Stimulated activated CD4-positive, alpha-beta T cell treated with anti-CD3 and anti-CD28 coated beads, Interleukin-1b, Interleukin-23, amount 100 ng/mL, for 1 hour (primary cell): ENCODE measurements at places on chromosomes 4 and X.

DNA sequence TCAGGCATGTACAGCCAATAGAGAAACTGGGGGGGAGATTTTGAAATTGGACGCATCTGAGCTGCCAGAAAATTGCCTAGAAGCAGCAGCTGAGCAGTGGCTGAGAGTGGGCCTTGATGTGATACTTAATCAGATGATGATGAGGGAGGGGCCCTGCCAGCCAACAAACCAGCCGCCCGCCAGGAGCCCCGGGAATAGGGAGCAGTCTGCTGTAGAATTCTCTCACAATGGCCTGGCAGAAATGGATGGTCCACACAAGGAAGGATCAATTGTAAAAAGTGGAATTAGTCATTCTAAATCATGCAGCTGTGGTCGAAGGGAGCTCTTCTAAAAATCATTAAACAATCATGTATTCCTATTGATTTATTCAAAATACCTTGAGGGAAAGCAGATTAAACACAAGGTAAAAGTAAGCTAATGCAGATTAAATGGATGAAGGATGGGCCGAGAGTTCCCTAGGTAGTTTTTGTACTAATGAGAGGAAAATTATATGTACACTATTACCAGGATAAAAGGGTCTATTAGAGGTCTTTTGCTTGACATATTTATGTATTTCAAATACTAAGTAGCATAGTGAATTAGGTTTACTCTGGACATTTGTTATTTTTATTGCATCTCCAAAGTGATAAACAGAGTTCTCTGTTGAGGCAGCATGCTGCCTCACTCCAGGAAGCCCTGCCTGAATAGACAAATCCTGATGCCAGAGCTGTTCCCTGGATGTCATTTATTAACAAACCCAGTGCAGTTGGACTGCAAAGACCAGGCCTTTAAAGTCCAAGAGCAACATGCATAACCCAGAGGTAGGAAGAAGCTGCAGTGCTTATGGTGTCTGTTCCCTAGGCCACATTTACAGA lies 91.3 kb downstream of the NKX6-1 start:
- no peak for DNase-seq

DNA sequence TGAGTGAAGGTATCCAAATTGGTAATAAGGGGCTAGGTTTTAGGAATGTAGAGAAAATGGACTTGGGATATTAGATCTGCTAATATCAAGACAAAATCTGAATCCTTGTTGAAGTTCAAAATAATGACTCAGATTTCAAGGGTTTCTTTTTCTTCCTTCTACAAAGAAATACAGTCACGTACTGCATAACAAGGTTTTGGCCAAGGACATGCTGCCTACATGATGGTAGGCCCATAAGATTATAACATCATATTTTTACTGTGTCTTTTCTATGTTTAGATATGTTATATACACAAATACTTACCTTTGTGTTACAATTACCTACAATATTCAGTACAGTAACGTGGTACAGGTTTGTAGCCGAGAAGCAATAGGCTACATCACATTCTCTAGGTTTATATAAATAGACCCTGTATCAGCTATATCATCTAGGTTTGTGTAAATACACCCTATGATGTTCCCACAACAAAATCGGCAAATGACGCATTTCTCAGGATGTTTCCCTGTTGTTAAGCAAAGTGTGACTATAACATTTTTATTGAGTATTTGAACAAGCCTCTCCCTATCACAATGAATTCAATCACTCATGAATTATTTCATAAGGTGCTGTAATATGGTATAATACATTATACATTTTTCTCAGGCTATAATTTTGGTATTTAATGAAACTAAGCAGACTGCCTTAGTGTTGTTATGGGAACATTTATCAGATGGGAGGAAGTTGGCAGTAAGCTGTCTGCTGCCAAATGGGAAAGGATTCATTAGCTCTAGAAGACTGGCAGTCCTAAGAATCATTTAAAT lies 186.3 kb downstream of the PPP3CA start:
- no peak for DNase-seq

DNA sequence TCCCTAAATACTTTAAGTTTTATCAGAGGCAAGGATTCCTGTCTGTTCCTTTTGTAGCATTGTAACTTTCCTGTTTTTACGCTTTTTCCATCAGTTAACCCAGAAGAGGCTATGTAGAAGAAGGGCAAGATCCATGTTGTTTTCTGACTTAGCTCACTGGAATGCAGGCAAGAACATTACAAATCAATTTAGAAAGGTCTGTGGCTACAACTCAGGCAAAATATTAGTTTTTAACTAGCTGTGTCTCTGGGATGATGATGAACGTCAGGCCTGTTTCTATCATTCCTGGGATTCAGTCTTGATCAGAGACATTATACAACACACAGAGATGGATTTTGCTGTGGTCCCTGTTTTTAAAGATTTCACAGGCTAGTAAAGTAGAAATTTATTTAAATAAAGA lies 813.0 kb upstream of the POU3F4 start:
- no peak for DNase-seq

GRCh38 chrX:37912777-37913176 lies 65.4 kb upstream of the DYNLT3 start:
- no peak for DNase-seq

DNA sequence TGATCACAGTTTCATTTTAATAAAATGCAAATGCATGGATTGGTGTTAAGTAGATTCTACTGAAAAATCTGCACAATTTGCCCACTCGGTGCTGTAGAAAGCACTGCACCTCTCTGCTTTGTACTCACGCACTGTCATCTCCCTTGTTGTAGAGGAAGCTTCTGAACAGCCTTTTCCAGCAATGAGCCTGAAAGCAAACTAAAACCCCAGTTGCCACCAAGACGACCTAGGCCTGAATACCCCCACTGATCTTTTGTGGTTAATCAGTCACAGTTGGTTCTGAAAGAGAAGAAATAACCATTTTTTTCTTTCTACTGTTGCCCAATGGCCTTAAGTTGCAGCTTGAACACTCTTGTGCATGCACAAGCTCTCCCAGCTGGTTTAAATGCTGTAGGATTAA lies 229.8 kb downstream of the NLGN4X start:
- no peak for DNase-seq

- no peak for DNase-seq
Observed at GRCh38 chrX:68146054-68146453, 287.2 kb downstream of the OPHN1 start.

DNA sequence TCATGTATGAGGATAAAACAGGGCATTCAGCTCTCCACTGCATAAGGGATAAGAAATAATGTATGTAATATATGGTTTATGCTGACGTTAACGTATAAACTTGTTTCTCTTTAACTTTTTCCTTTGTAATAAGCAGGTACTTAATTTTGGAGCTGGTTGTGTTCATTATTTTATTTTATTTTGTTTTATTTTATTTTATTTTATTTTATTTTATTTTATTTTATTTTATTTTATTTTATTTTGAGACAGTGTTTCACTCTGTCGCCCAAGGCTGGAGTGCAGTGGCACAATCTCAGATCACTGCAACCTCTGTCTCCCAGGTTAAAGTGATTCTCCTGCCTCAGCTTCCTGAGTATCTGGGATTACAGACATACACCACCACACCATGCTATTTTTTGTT lies 1932.6 kb upstream of the TENM3 start:
- DNase-seq, result no peak

GRCh38 chr4:56787380-56787779 lies 34.1 kb downstream of the SPINK2 start:
- DNase-seq, result no peak

DNA sequence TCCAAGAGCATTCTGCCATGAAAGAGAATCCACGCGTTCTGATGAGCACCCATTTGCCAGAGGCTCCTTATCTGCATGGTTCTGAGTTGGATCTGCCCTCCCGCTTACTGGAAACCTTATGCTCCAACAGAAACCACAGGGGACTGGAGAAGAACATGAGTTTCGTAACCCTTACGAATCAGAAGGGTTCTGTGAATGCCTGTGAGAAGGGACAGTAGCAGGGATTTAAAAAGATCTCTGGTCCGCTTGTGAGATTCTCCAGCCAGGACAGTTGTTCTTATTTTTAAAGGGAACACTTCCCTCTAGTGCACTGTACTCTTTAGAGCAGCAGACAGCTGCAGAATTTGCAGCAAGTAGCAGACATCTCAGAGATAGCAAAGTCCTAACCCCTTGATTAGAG lies 22.5 kb upstream of the CENPU start:
- no peak for DNase-seq

GRCh38 chr4:184476695-184477094 lies 2.3 kb upstream of the IRF2 start:
- no peak for DNase-seq

DNA sequence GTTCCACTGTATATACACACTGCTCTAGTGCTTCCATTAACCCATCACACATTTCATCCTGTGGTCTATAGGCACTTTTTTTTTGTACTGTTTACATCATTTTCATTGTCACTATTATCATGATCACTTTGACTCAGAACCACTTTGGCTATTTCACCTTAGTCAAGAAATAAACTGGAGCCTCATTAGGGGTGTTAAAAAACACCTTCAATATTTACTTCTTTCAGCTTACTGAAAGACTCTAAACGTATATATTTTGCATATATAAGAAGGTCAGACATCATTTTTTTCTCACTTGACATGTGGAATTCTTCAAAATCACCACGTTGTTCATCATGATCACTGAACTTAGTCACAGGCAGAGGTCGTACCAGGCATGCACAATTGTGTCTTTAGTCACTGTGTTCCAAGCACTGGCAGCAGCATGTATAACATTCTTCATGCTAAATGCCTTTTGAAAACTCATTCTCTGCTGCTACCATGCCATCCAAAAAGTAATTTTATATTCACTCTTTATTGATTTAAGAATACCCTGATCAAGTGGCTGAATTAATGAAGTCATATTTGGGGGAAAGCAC lies 229.2 kb upstream of the ARSJ start:
- no peak for DNase-seq
